ENCODE measurements at places on chromosomes 16 and 17.
A peak's percentile ranks its signal among the peaks of the same experiment; 100 is the strongest.

GRCh38 chr17:32335046-32335445 is 6.9 kb downstream of the C17orf75 start:
- DNase-seq, result no peak

DNA sequence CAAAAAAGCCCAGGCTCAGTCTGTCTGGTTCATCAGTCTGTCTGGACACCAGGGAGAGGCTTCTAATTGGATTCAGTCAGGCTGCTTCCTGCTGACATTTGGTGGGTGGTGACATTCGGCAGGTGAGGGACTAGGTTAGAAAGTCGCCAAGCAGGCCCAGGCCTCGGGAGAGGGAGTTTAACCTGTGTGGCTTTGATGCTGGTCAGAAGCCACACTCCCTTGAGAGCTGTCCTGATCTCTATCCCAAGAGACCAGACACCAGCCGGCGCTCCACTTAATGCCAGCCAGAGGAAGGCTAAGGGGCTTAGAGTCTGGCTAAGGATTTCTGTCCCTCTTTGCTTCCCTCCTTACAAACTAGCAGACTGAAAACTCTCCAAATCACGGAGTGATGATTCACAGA is 135.0 kb downstream of the GSG1L start:
- DNase-seq, result no peak

DNA sequence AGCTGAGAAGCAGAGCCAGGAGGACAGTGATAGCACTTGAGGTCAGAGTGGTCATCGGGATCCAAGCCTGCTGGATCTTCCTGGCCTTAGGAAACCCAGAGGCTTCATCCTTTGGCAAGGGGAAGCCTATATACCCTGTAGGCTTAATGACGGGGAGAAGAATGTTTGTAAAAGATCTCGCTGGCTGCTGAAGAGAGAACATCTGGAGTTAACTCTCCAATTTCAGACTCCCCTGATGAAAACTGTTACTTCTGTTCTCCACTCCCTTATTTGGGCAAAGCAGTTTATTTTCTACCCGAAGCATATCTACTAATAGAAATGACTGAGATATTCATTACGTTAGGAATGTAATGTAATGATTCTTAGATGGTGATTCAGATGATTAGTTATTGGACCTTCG is 487.0 kb downstream of the CDH13 start:
- DNase-seq, result no peak

GRCh38 chr17:78142119-78142861 is 3.9 kb upstream of the C17orf99 start:
- peak; percentile 30 for DNase-seq

DNA sequence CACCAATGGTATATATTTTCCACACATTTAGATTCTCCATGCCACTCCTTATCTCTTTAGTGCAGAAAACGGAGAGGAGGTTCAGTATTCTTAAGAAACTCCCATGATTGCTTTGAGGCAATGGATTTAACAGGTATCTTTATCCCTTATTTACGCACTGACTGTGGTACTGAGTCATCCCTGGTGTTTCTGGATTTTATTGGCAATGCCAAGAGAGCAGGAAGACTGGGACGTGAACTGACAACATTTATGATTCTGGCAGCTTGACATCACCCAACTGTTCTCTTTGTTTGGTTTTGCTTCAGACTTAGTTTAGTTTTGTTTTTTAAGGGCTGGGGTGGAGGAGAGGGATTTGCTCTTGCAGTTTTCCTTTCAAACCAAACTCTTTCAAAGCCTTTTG is 131.4 kb downstream of the WWOX start:
- no peak for DNase-seq

- DNase-seq, result no peak
These were observed 14.3 kb downstream of the RAPGEFL1 start for GRCh38 chr17:40191237-40192208.

DNA sequence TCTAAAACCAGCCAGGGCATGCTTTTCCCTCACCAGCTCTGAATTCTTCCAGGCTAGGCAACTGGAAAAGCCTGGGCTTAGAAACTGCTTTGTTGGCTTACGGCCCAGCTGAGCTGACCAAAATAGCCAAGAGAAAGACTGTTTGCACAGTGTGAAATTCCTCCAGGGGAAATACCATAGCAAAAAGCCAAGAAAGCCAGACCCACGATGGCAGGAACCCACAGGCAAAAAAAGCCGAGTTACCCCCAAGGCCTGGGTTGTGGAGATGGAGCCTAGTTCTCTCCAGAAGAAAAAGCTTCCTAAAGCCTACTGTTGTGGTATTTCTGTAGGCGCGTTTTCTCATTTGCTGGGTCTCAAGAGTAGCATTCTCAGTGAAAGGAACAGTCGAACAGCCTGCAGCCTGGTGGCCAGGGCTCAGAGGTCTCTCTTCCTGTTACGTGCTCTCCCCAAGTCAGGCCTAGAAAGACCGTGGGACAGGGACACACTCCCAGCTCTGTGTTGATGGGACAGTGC is 9.2 kb downstream of the SP2 start:
- no peak for DNase-seq

DNA sequence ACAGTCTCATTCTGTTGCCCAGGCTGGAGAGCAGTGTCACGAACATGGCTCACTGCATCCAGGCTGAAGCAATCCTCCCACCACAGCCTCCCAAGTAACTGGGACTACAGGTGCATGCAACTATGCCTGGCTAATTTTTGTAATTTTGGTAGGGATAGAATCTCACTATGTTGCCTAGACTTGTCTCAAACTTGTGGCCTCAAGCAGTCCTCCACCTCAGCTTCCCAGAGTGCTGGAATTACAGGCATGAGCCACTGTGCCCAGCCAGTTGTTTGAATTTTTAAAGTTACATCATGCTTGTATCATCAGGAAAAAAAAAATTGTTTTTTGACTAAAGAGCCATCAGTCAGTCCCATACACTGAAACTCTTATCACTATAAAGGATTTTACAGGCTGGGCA is 17.1 kb upstream of the VPS4A start:
- DNase-seq, result no peak

GRCh38 chr17:4950746-4951204 is at the start of gene ENO3:
Gene ENO3 (plus strand): TSS chr17:4951119. CDS start chr17:4951830, 711 bp downstream.
- DNase-seq, result peak; percentile 42

- peak; percentile 90 for DNase-seq
These were observed 2.6 kb downstream of the GPR179 start for GRCh38 chr17:38341035-38341721.

- no peak for DNase-seq
These were observed 23.2 kb upstream of the CYTH1 start for GRCh38 chr17:78805301-78805700.

DNA sequence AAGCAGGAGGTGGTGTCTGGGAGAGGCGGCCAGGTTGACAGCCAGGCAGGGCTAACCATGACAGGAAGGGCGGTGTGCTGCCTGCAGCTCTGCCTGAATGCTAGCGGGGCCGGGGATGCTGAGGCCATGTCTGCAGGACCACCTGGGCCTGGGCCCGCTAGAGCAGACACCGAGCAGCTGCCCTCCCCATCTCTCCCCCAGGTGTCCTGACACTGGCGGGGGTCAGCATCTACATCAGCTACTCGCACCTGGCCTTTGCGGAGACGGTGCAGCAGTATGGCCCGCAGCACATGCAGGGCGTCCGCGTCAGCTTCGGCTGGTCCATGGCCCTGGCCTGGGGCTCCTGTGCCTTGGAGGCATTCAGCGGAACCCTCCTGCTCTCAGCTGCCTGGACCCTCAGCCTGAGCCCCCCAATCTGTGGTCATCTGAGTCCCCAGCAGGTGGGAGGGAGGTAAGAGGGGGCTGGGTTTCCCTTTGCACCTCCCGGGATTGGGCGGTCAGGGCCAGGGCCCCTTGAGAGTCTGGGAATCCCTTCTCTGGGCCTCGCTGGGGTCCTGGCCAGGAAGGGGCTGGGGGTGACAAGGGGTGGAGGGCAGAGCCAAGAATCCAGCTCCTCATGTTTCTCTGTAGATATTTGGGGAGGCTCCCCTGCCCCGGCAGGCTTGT is 7.5 kb downstream of the TMEM235 start:
- DNase-seq, result no peak

DNA sequence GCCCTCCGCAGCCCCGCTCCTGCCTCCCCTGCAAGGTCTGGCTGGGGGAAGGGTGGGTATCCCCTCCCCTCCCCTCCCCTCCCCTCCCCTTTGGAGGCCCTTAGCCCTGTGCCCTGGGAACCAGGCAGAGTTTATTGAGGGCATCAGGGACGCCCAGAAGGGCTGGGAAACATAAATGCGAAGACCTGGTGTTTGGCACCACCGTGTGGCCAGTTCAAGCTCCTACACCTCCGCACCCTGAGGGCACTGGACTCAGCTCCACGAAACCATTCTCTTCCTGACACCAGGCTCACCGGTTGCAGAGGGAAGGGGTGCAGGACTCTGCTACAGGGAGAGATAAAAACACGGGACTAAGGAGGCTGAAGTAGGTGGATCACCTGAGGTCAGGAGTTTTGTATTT is 1.0 kb upstream of the AIPL1 start:
- DNase-seq, result peak; percentile 47

- peak; percentile 72 for DNase-seq
These were observed 5.2 kb upstream of the GRIN2C start for GRCh38 chr17:74864866-74865395.

DNA sequence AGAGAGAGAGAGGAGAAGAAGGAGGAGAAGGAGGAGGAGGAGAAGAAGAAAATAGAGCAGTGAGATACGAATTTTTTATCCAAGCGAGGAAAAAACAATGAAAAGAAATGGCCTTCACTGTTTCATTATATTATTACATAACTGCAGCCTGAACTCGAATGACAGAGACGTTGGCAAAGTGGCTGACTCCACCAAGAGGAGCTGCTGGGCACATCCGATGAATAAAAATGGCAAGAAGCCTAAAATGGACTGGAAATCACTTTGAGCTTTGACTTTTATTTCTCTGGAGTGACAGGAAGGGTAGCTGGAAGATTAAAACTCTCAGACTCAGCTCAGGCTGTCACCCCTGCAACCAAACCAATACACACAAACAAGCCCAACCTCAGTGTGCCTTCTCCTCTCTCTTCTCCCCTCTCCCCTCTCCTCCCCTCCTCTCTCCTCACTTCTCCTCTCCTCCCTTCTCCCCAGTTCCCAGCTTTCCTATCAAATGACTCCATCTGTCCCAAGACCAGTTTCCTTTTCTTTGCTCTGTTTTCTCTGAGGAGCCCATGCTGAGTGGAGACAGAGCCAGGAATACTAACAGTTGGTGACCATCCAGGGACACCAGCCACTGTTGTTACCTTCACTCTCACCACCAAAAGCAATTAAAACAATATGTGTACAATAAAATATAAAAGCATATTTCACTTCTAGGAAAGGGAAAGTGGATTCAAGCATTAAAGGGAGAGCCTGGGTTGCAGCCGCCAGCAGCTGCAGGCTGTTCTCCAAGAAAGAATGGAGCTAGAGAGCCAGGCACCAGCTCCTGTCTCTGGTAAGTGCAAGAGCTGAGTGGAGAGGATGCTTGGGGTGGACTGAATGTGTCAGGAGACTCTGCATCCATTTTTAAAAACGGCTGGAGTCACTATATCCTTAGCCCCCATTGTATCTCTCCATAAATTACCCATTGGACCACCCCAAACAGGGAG is 51.2 kb downstream of the SOX9 start:
- no peak for DNase-seq

GRCh38 chr16:86834451-86835035 is 256.2 kb downstream of the FOXL1 start:
- DNase-seq, result no peak
